ENCODE measurements at places on chromosomes 16 and 17.

GRCh38 chr17:9907131-9907530 is 2.1 kb upstream of the RCVRN start:
- peak; percentile 20 for DNase-seq

GRCh38 chr16:81715358-81716196 is 63.5 kb upstream of the PLCG2 start:
- no peak for DNase-seq

DNA sequence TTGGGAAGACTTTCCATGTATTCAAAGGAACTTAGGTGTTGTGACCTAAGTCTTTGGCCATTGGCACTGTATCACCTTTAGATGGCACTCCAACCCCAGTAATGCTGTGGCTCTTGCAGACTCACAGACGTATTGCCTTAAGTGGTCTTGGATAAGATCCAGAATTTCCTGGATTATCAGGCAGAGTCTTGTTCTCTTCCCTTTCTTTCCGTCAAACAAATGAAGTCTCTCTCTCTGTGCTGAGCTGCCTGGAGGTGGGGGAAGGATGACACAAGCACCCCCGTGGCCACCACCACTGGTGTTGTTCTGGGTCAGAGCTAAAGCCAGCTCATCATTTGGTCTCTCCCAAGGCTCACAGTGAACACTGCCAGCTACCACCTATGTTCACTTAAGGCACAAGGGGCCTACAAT is 789.9 kb upstream of the KIF2B start:
- no peak for DNase-seq

DNA sequence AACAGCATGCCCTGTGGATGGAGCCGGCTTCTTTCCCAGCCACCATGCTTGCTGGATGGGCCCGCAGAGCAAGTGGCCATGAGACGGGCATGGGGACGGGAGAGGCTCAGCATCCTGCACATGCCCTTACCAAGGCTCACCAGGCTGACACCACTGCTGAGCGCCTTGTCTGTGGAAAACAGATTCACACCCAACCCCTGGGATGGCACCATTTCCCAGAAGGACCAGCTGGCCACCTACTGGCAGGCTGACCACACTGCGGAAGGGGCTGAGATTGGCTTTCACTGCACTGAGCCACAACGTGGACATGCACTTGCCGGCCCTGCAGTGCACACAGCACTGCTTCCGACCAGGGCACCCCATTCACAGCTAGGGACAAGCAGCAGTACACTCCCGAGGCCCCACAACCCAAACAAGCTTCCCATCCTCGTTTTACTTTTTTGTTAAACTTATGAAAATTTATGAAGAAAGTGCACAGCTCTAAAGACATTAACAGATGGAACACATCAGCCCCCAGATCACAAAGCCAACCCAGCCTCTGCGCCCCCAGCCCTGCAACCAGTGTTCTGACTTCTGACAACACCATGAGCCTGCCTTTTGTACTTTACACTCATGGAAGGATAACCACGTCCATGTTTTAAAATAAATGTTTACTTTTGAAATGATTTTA is 13.9 kb upstream of the KRTAP17-1 start:
- no peak for DNase-seq

DNA sequence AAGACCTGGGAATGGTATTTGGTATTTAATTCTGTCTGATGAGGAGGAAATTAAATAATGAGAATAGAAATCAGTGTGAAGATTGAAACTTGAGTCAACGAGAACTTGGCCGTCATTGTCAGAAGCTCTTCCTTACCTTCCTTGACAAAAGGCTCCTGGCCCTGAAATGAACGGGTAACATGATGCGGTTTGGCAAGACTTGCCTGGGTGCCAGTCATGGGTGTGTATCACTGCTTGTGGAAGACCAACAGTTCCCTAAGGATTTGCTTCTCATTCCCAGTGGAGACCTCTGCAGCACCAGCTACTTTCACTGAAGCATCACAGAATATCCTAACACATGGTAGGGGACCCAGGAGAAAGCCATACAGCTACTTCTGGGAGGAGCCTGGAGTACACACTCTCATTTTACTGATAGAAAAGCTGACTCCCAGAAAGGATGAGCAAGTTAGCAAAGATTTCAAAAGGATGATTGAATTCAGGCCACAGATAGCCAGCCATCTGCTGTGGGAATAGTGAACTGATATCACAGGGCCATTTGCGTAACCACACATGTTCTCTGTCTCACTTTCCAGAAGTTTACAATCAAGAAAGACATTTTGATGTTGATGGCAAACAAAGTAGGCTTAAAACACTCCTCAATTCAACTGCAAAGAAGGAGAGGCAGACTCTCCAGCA is 258.1 kb upstream of the SALL1 start:
- DNase-seq: no peak

DNA sequence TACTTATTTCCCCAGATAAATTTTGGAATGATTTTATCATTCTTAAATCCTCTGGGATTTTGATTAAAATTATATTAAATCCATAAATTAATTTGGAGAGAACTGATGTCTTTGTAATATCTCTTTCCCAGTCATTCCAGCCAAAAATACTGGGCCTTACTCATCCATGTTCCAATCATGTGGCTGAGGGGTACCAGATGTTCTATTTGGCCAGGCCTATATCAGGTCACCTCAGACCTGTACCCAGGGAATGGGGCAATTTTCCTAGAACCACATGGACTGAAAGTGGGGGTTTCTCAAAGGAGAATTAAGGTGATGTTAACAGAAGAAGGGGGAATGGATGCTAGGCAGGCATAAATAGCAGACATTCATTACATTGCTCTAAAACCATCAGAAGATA is 7.5 kb downstream of the SNTB2 start:
- no peak for DNase-seq

- no peak for DNase-seq
Observed at GRCh38 chr17:51850201-51850600, 308.3 kb downstream of the CA10 start.

DNA sequence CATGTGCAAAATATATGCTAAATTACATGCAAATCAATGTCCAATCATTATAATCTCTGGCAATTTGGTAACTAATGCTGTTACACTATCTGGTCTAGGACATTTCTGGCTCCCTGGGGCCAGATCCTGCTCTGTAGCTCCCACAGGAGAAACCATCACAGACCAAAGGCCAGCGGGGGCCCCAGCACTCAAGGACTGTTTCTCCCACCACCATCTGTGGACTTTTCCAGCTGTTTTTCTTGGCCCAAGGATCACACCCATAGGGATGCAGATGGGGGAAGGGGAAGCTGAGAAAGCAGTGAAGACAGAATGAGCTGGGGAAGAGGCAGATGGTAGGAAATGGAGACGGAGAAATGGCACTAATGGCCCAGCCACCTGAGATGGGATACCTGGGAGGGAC is at the start of gene HIGD1B:
Gene HIGD1B (plus strand): TSS at position 298 of the 400 bp plus-strand sequence. CDS start 270 bp downstream, outside the sequence.
- DNase-seq: no peak

DNA sequence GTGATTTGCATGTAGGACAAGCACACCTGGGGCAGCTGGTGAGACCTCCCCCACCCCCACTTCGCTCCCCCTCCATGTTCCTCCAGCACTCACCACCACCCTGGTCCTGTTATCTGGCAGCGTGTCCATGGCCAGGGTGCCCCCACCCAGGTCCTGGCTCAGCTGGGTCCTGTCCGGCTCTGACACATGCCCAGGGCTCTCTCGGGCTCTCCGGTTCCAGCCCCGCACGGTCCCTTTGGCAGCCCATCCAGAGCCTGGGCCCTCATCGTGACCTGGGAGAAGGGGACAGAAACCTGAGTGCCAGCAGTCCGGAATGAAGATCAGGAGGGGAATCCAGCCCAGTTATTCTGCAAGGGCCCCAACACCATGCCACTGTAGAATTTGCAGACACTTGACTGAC is 11.9 kb downstream of the PLXDC1 start:
- no peak for DNase-seq

DNA sequence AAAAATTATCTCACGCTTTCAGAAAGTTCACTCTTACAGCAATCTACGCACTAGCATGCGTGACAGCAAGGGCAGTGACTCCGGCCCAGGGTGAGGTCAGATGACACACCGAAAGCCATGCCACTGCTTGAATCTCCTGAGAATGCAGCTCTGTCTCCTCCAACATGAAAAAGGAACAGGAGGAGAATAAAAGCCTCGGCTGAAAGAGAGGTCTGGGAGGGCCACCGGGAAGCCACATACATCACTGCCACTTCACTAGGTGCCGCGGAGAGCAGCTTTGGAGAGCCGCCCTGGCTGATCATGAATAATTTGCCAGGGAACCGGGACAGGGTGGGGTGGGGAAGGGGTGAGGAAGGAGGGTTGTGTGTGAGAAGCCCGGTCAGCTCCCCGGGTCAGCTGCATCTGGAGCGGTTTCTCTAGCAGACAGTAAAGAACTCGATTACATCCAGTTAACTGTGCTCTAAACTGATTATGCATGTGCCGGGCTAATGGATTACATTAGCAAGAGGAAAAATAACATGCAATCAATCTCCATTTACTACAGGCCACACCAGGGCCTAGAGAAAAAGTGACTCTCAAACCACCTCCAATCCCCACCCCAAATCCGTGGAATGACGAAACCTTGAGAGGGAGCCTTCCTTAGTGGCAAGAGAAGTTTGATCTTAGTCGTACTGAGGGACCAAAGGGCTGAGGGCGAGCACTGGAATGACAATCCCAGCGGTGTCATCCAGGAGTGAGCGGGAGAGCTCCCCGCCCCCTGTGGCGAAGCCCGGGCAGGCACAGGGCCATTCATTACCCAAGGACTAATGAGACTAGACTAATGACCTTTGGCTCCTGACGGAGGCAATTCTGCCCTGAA is 100.3 kb downstream of the ZFHX3 start:
- peak; percentile 41 for DNase-seq

Data from cardiac septum (tissue), 1 donor.